ENCODE measurements at places on chromosomes 11 and 22.

DNA sequence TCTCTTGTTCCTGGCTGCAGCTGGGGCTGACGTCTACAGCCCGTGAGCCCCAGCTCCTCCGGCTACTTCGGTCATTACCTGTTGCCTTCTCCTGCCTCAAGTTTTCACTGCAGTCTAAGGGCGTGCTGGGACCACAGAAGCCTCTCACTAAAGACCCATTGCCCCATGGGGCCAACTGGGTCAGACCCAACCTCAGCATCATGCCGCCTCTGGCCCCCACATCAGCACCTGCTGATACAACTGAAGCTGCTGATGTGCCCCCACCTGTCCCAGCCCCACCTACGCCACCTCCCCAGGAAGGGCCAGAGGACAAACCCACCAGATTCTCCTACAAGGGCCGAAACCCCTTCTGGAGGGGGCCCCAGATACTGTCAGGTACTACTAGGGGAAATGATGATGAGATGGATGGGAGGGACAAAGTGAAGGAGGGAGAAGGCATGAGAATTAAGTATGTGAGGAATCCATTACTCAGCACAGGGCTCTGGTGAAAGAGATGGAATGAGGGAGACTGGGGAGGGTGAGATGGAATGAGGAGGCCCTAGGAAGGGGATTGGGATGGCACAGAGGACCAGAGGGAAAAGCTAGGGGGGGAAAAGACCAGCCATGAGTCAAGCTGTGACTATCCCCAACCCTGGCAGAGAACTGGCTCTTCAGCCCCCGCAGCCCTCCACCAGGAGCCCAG is 5.1 kb downstream of the C11orf42 start:
- no peak for DNase-seq

DNA sequence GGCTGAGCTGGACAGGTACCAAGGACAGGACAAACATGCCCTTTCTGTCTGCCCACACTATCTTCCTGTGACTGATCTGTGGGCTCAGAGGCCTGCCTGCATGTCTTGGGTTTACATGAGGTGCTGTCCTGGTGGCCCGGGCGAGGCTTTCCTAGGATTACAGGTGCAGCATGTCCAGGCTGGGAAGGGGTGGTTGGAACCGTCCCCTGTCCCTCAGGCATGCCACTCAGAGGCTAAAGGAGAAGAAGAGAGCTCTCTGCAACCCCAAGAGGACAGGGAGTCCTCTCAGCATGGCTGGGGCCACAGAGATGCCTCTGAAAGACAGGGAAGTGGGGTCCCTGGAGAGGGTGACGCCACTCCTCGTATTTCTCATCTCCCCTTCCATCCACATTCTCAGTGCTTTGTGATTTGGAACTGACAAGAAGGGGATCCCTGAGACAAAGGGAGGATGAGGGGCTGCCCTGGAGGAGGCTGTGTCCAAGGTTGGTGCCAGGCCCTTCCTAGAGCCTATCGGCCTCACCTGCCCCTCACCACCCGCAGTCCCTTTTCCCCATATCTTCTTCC is 64.6 kb upstream of the LMO1 start:
- no peak for DNase-seq

DNA sequence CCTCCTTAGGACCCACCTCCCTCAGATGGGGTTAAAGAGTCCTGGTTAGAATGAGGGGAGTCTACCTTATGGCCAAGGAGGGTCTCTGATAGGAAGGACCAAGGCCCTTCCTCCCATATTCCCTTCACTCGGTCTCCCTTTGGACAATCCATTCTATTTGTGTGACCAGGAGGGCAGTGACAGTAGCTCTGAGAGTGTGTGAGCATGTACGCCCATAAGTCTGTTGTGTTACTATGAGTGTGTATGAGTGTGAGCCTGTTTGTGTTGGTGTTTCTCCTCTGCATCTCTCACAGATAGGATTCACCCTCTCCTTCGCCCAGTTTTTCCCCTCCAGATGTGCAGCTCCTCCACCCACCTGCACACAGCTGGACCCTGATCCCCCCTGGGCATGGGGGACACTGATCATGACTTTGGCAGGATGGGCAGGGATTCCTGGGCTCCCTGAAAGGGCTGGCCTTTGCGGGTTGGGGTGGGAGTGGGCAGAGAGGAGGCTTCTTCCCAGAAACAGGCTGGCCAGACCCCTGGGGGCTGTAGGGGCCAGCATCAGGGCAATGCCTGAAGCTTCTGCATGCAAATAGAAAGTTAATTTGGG is 14.5 kb downstream of the PHLDB1 start:
- no peak for DNase-seq

DNA sequence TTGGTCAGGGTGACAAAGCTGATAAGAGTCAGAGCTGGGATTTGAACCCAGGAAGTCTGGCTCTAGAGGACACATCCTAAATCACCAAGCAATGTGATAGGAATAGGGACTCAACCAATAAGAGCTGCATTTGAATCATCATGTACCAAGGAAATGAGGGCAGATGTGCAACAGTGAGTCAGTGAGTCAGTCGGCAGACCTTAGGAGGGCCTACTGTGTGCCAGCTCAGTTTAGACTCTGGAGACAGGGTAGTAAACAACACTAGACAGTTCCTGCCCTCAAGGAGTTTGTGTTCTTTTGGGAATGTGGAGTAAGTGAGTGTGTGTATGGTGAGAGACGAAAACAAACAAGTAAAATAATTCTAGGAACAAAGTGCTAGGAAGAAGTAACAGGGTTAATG is 11.2 kb downstream of the IL10RA start:
- no peak for DNase-seq

GRCh38 chr11:75813622-75814039 is 1.4 kb upstream of the UVRAG start:
- no peak for DNase-seq

DNA sequence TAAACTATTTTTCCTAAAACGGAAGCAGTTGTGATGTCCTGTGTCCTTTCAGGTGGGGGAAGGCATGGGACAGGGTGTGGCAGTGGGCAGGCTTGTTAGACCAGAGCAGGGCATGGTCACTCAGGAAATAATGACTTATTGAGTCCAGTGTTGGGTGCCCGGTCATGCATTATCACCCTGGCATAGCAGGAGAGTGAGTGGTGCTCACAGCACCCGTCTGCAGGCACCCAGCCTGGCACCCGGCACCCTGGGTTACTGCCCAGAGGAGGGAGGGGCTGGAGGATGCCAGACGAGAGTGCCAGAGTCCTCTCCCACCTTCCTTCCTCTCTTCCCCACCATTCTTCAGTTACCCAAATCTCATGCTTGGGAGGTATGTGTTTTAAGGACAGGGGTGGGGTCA is 59.1 kb downstream of the ST3GAL4 start:
- DNase-seq, result no peak

DNA sequence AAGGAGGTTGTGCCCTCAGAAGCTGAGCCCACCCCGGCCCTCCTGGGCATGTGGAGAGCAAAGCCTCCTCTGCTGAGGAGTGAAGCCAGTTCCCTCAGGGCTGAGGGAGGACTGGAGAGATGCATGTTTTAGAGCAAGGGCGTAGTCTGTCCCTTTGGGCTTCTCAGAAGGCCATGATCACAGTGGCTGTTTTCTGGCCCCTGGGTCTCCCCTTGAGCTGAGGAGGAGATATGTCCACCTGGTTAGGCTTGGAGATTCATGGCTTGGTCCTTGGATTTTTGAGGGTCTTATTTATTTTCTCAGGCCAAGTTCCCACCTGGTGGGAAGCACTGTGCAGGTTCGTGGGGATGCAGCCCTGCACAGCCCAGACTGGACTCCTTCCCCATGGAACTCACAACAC is 46.5 kb upstream of the THY1 start:
- no peak for DNase-seq

GRCh38 chr11:76231121-76231738 is 24.9 kb upstream of the WNT11 start:
- DNase-seq, result no peak

DNA sequence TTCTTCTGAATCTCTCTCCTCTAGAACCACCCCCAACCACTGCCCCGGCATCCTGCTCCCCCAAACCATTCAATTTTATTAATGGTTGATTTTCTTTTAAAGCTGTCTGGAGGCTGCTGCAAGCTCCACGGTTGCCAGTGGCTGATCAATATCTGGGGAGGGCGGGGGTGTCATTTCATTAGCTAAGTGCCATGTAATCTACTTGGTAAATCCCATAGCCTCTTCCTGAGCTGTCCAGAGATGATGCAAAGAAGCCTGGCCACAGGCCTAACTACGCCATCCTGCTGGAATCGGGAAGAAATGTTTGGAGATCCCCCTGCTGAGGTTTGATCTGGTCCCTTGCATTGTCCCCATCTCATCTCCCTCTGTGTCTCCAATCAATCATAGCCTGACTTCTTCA is 440.1 kb downstream of the MIAT start:
- DNase-seq, result no peak

DNA sequence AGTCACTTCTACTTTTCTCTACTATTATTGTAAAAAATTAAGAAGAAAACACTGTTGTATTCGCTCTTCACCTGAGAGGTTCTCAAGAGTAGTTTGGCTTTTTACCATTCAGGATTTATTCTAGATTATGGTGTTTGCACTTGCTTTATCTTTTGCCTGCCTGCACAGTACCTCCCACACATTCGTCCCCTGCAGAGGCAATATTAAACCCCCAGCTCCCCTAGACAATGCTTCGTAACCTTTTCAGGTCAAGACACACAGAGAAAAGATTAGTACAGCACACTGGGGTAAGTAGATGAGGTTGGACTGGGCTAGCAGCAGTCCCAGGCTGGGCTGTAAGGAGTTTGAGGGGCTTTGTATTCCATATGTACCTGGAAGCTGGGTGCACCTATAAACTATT is 62.4 kb downstream of the TNRC6B start:
- no peak for DNase-seq

- no peak for DNase-seq
Measured at GRCh38 chr11:124865181-124865901, at the start of gene ROBO3. Gene ROBO3, plus strand, starts transcription at chr11:124865432. Its CDS starts 146 bp downstream, at chr11:124865578.

GRCh38 chr11:506995-507726 is at the start of gene RNH1:
Gene RNH1, minus strand, starts transcription at chr11:507242. Its CDS starts 5,080 bp downstream, at chr11:502162.
- peak; percentile 100 for DNase-seq

DNA sequence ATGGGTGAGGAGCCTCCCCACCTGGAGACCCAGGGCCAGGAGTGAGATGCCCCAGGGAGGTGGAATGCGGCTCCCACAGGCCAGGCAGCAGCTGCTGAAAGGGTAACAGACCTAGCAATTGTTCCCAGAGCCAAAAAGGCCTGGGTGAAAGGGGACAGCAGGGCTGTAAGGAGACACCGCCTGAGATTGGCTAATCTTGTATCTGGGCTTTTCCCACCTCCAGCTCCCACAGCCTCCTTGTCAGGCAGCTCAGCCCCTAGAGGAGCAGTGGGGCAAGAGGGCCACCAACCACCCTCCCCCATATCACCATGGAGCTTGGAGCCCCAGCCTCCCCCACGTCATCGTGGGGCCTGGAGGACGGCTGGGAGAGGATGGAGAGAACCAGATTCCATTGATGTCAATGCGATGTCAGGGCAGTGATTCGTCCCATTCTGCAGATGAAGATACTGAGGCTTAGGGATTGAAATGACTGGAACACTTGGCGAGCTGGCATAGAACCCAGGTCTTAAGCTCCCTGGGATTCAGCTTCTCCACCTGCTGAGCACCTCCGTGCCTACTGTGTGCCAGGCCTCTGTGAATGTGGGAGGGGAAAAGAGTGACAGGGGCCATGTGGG is 2.9 kb upstream of the MGAT3 start:
- DNase-seq, result no peak

DNA sequence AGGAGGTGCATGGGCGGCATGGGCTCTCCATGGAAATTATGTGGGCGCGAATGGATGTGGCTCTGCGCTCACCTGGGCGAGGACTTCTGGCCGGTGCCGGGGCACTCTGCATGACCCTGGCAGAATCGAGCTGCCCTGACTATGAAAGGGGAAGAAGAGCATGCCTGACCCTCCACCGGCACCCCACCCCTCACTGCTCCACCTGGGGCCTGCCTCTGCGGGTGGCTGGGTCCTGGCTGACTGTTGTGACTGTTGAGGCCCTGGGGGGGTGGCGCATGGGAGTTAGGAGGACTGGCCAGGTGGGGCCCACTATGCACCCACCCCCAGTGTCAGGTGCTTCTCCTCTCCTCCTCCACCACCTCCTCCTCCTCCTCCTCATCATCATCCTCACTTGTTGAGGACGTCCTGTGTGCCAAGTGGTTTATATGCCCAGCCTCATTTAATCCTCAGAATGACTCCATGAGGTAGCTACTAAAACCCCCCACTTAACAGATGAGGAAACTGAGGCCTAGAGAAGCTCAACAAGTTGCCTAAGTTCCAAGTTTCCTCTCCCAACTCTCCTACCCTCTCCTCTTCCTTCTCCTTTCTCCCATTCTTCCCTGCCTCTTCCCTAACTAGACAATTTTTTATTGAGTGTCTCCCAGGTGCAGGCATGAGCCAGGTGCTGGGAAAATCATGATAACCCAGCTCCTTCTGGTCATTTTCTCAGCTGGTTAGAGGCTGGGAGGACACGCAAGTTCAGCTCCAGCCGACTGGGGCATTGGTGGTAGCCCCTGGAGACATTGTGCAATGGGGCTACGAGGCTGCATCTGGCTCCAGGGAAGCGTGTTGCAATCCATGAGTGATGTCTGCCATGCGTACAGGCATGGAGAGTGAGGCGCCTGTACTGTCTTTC is 2.3 kb downstream of the MYEOV start:
- no peak for DNase-seq
